ENCODE measurements at places on chromosomes 11 and 22.

DNA sequence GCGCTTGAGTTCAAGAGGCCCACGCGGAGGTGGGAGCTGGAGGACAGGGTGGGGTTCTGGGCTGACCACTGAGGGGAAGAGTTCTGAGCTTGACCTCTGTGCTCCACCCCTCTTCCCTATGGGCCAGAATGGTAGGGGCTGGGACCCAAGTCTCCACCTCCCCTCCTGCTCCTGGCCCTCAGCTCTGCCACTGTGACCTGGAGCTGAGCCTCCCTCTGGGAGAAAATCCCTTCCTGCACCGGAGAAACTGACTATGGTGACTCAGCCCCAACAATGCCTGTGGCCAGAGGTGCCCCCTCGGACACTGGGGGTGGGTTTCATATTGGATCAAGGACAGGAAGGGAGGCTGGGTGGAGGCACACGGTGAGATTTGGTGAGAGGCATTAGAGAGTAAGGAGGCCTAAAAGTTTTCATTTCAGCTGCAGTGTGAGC is 23.0 kb downstream of the RELT start:
- no peak for DNase-seq

DNA sequence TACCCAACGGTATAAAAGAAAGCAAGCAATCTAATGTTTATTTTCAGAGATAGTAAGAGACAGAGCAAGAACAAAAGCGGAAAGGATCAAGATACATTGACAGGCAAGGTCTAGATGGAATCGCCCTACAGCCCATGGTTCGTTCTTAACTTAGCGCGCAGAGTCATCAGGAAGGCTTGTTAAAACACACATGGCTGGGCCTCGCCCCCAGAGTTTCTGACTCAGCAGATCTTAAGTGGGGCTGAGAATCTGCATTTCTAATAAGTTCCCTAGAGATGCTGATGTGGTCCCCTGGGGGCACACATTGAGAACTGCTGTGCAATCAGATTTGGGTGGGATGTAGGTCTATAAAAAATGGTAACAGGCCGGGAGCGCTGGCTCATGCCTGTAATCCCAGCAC is 35.8 kb upstream of the CHRM4 start:
- no peak for DNase-seq

DNA sequence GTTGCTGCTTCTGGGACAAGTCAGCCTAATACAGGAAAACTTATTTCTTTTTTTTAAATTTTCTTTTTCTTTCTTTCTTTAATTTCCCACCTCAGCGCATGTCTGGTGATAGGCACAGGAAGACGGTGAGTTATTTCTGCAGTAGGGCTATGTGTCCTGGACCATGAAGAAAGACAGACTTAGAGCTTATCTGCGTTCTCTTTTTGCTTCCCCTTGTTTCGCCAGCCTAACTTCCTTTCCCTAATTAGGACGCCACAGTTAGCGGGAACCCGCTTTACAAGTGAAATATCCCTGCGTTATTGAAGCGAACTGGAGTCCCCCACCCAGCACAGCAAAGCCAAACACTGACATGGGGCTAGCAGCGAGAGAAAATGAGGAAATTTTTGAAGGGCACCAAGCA is 8.6 kb downstream of the OR6M1 start:
- DNase-seq, result no peak

- DNase-seq, result no peak
Measured at GRCh38 chr11:64713781-64714363, 9.1 kb downstream of the NRXN2 start.

- no peak for DNase-seq
Measured at GRCh38 chr11:12166299-12167060, 56.1 kb downstream of the MICAL2 start.

- DNase-seq, result no peak
Measured at GRCh38 chr11:100851147-100851546, 164.1 kb downstream of the ARHGAP42 start.

DNA sequence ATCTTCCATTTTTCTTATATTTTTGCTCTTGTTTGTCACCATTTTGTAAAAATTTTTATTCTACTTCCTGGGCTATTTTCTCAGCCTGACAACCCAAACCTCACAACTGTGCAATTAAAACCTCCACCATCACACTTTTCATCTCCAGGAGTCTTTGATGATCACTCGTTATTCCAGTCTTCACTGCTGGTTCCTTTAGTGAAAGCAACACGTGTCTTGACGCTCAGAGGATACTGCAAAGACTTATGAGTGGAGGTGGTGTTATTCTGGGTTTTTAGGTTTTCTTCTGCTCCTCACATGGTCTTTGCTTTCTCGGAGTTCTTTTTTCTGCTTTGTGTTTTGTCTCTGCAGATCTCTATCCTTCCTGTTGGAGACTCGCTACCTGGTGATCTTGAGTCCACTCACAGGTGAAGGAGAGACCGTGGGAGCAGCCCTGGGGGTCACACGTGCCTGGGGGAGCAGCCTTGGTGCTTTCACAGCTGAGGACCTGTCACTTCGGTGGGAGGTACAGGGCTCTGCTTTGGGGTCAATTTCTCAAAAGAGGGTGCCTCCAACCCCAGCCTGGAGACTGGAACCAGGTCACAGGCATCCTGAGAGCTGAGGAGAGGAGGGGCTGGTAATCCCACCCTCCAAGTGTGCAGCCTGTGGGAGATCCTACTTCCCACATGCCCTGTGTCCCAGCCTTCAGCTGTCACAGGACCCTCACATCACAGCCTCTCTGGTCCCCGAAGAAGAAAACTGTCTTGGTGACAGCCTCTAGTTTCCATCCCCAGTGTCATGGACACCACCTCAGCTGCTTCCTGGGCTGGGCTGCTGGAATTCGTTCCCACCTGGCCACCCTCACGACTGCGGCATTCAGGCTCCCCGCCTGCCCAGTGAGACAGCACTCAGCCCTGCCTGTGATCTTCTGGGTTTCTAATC is 11.0 kb downstream of the SULT4A1 start:
- DNase-seq, result no peak

GRCh38 chr11:11324090-11324489 is 29.0 kb downstream of the CSNK2A3 start:
- DNase-seq, result no peak

- DNase-seq, result no peak
Measured at GRCh38 chr22:18000441-18001039, 23.8 kb downstream of the MICAL3 start.

DNA sequence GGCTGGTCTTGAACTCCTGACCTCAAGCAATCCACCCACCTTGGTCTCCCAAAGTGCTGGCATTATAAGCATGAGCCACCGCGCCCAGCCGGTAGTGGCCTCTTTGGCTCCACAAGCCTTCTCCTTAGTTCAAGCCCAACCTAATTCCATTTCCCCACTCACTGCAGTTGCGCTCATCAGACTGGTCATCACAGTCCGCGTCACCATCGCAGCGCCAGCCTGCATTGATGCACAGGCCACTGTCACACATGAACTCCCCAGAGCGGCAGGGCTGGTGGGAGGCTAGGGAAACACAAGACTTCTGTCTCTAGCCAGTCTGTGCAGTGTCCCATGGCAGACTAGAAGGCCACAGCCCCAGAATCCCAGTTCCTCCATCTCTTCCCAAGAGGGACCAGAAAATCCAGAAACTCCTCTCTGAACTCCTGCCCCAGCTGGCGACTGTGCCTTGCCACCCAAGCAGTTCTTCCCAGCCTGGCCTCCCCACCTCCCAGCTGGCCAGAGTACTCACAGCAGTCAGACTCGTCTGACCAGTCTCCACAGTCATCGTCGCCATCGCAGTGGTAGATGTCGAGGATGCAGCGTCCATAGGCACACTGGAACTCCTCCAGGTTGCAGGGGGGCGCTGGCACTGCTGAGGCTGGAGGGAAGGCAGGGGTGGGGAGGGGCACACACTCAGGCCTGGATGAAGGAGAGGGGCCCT is 19.8 kb downstream of the LRP4 start:
- no peak for DNase-seq

- no peak for DNase-seq
Measured at GRCh38 chr11:78216571-78217287, 28.0 kb downstream of the USP35 start.

DNA sequence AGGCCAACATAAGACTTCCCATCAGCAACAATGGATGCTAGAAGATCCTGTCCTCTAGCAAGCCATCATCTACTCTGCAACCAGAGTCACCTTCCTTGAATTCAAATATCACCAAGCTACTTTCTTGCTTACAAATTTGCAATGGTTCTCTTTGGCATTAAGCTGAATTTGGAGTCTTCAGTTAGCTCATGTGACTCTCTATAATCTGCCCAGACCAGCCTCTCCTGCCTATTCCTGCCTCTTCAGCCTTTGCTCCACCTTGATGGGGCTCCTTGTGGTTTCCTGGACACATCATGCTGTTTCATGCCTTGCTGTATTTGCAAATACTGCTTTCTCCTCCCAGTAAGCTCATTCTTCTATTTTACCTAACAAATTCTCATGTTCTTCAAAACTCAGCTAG is 82.3 kb downstream of the RASSF10 start:
- DNase-seq, result no peak

DNA sequence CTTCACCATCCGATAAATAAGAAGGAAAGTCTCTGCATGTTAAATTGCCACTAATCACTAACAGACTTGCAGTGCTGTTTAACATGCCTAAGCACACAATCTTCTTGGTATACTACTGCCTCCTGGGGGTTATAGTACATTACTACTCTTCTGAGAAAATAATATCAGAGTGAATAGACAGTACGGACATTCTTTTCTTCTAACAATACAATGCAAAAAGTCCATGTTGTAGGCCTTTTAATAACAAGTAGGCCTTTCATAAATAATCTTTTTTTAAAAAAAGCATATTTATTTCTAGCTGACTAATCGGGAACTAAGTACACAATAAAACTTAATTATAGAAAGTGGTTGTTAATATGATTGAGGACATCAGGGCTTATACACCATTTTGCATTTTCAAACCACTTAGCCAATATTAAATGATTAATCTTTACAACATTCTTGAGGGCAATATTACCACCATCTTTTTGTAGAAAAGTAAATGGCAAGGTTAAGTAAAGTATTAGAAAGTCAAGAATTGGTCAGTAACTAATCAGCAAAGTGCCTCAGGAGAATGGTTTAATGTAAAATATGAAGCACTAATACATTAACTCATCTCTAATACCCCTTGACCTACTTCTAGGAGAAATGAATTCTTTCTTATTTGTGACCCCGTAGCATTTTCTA is 84.7 kb downstream of the TTC28 start:
- DNase-seq, result no peak

DNA sequence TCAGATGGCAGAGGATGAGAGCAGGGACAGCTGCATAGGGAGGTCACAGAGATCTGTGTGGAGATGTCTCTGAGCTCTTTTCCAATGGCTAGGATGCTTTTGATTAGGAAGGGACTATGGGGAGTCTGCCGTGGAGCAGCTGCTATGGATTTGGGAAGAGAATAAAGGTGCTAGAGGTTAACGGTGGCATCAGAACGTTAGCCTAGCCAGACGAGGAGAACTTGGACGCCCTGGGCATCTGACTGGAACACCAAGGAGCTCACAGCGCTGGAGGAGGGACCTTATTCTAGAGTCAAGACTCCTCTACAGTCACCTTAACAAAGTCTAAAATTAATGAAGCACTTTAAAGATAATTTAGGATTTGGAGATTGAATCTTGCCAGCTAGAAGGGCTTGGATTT is 157.2 kb upstream of the B3GAT1 start:
- DNase-seq, result no peak

DNA sequence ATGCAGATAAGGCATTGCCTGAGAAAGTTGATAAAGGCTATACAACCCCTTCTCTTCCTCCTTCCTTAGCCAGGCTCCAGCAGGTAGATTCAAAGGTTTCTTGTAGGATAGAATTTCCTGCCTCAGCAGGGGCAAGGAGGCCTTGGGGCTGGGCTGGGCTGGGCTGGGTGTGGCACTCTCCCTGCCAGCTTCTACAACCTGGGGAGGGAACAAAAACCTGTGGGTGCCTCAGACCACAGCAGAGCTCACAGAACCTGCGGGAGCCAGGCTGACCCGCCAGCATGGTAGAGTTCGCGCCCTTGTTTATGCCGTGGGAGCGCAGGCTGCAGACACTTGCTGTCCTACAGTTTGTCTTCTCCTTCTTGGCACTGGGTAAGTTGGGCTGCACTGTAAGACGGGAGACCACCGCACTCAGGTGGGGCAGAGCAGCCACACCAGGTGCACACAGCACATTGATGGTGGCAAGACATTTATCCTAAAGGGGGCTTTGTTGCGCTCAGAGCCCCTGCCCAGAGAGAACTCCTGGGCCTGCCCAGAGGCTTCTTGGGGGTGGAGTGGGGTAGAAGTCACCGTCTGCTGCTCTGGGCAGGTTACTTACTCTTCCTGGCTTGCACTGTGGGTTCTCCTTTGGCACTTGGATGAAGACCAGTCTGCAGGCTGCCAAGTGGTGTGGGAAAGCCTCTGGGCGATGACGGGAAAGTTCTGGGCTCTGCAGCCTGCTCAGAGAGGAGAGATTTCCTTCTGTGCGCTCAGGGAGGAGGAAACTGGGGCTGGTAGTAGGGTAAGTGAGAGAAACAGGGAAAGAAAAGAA is at the start of gene MOGAT2:
Gene MOGAT2 (plus strand): TSS at position 231 of the 811 bp plus-strand sequence. CDS start 51 bp downstream, at position 282.
- DNase-seq, result no peak
